CMK (cell line): ENCODE measurements at places on chromosomes 7 and 10.

GRCh38 chr10:71252220-71252619 is 39.9 kb downstream of the UNC5B start:
- no peak for DNase-seq

GRCh38 chr10:31958856-31959255 is 30.2 kb upstream of the ARHGAP12 start:
- DNase-seq, result no peak

DNA sequence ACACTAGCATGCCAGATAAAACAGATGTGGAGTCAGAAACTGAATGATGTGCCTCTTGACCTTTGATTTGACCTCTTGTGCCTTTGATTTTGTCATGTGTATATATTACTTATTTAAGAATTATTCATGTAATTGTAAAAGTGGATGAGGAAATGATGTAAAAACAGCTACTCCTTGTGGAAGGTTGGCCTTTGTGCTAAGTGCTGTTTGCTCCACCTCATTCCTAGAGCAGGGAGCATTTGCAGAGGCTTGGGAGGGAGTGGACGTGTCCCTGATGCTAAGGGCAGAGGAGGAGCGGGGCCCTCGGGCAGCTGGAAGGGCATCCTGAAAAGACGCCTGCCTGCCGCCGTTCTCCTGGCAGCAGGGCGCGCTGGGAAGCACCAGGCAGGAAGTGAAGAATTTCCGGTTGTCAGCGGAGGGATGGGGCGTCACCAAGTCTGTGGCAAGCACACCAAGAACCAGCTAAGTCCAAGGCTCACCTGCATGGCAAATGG is 197.6 kb upstream of the ZNF32 start:
- no peak for DNase-seq

GRCh38 chr7:50308532-50309385 is 4.2 kb downstream of the IKZF1 start:
- no peak for DNase-seq

GRCh38 chr7:112994656-112995055 is 92.0 kb downstream of the GPR85 start:
- no peak for DNase-seq

DNA sequence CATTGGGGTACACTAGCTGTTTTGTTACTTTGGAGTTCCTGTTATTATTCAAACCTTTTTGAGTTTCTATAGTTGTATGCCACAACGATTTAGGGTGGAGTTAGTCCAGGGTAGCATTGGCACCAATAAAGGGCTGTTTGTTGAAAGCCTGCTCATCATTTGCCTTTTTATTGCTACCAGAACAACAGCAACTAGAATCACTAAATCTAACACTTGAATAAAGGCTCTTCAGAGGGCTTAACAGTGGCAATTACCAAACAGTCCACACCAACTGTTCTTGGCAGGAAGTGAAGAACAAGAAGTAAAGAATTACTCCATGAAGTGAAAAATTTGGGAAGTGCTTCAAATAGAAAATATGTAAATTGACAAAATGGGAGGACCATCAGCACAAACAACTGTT is 621.4 kb downstream of the PHTF2 start:
- DNase-seq, result no peak

GRCh38 chr10:117248750-117249465 is 8.0 kb downstream of the SLC18A2 start:
- no peak for DNase-seq

GRCh38 chr7:35035511-35035961 is 1.7 kb downstream of the DPY19L1 start:
- DNase-seq, result no peak

GRCh38 chr7:139651308-139651707 is 126.5 kb downstream of the HIPK2 start:
- DNase-seq, result no peak

- DNase-seq, result no peak
These were observed 348.9 kb downstream of the DNAJB6 start for GRCh38 chr7:157685430-157686284.

GRCh38 chr7:30173058-30173897 is 38.5 kb downstream of the MTURN start:
- no peak for DNase-seq

DNA sequence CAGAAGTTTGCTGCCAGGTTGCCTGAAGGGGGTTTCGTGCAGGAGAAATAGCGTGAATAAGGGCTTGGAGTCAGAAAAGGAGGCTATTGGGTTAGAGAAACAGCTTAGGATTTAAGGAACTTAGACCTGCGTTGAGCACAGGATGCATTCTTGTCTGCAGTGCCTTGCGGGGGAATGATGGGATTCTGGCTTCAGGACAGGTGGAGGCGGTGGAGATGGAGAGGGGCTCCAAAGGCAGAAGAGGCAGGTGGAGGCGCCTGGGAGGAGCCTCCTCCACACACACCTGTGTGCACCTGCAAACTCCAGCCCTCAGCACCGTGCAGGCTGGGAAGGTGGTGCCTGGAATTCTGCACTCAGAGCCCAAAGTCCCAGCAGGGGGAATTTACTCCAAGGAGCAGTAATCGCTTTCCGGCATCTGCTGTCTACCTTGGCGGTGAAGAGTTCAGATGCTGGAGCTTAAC is 1.8 kb downstream of the CLIP2 start:
- DNase-seq, result no peak

GRCh38 chr10:80647173-80647833 is 109.6 kb downstream of the SH2D4B start:
- no peak for DNase-seq

DNA sequence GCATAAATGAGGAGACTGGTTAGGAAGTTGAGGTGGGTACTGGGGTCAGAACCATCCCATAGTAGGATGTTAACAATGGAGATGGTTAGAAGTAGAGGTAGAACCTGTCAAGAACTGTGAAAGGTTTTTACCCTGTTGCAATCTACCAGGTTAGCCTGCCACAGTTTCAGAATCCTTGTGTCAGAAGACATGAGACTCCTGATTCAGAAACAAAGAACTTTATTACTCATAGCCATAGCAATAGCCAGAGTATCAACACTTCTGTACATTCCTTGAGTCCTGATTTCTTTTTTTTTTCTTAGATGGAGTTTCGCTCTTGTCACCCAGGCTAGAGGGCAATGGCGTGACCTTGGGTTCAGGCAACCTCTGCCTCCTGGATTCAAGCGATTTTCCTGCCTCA is 200.9 kb downstream of the GRM3 start:
- no peak for DNase-seq

DNA sequence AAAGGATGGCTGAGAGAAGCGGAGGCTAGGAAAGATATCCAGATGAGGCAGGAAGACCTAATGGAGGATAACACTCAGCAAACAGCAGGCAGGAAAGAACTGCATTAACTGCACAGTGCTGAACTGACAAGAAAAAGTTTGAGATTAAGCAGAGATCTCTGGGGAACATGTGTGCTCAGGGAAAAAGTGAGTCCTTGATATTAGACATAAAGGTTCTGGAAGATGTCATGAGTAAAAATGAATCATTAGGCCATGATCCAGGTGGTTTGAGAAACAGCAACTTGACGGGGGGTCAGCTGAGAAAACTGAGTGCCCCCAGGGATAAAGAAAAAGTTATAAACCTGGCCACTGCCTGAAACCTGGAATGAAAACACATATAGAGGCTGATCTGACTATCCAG is 27.3 kb upstream of the ANK3 start:
- no peak for DNase-seq

- DNase-seq, result no peak
These were observed 534 bp downstream of the UBE3C start for GRCh38 chr7:157139111-157139809.
